ENCODE measurements at places on chromosomes 1 and 21.

DNA sequence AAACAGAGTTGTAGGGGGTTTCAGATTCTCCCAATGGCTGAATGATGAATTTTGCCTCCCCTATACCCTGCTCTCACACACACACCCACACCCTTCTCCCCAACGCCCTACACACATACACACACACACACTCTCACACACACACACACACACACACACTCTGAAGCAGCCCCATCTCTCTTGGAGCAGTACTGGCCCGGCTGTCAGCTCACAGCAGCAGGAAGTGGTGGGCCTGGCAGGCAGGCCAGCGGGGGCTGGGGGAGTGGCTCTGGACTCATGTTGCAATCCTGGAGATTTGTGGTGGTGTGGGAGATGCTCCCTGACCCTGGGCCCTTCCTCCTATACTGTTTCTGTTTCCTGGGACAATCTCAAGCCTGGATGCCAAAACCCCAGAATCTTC is 2.2 kb downstream of the IKBKE start:
- DNase-seq, result no peak

GRCh38 chr1:26785611-26786436 is 1.9 kb upstream of the PIGV start:
- DNase-seq, result no peak

DNA sequence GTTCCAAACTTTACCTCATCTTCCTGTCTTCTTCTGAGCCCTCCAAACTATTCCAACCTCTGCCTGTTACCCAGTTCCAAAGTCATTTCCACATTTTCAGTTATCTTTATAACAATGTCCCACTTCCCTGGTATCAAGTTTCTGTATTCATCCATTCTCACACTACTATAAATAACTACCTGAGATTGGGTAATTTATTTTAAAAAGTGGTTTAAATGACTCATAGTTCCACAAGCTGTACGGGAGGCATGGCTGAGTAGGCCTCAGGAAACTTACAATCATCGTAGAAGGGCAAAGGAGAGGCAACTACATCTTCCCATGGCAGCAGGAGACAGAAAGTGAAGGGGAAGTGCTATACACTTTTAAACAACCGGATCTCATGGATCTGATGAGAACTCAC is 428.5 kb upstream of the RGS18 start:
- DNase-seq, result no peak

GRCh38 chr1:40362199-40362598 is 11.3 kb upstream of the SMAP2 start:
- DNase-seq, result no peak

DNA sequence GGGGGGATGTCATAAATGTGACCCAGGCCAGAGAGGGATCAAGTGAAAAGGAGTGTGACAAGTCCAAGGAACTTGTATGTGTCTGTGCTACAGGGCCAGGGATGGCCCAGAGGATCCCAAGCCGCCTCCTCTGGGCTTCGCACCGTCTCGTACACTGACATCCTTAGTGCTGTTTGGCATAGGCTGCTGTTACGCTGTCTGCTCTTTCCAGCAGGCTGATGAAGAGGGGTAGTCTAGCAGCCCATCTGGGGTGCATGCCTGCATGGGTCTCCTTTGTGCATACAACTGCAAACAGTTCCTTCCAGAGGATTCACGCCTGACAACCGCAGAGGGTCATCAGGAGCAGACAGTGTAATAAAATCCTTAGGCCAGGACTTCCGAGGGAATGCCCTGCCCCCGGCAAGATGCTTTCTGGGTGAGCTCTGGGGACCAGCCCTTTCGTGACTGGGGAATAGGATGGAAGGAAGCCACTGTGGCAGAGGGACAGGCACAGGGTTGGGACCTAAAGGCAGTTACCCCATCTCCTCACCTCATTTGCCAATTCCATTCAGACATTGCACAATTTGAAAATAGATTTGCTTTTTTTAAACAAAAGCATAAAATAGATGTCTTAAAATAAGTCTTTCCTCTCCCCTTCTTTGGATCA is 6.3 kb upstream of the GOLT1A start:
- DNase-seq, result no peak

DNA sequence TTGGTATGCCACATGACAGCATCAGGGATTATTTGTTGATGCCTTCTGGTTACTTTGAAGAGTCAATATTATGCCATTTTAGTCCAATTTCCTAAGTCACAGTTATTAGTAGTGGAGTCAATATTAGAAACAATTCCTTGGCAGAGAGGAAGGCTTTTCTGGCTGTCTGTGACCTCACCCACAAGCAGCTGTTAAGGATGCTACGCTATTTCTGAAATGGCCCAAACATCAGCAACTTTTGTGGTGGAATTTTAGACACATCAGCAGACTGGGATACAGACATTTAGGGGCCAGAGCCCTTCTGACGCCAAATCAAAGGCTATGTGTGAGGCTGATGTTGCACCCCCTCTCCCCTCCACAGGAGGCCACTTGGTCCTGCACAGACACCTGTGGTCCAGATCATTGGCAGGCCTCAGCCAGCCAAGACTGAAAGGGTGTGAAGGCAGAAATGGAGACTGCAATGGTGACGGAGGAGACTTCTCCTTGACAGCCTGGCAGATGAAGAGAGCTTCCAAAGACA is 9.2 kb upstream of the RXRG start:
- DNase-seq, result no peak

DNA sequence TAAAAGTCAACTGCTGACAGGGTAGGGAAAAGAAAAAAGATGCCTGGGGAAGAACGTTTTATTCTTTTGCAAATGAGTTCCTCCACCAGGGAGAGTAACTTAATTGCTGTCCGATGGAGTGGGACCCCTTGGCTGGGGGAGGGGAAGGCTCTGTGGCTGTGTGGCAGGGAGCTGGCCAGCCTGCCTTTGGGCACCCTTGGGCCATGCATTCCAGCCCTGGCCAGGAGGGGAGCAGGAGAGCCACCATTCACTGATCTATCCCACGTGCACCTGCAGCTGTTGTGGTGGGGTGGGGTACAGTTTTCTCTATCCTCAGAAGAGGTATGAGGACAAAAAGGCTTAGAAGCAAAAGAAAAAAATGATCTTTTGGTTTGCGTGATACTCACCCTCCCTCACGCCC is 116.9 kb downstream of the KCNK1 start:
- no peak for DNase-seq

GRCh38 chr21:16538936-16539440 is 809.2 kb downstream of the USP25 start:
- no peak for DNase-seq

- DNase-seq, result no peak
Observed at GRCh38 chr1:41641941-41642527, 157.6 kb upstream of the EDN2 start.

DNA sequence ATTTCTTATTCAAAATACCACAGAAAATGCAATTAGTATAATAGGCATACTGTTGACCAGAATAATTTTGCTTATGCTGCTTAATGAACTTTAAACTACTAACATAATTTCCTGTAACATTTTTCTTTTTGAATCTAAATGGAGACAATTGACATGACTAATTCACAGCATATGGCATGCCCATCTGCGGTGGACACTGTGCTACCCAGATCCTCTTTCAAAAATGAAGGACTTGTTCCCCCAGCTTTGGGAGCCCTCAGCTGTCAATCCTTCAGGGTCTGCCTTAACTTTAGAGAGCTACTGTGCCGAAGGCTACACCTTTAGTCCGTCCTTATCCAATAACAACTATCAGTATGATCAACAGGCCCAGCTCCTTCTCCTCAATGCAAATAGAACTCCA is 789.0 kb downstream of the PLA2G4A start:
- no peak for DNase-seq

GRCh38 chr1:54567961-54568360 is 19.9 kb downstream of the ACOT11 start:
- DNase-seq, result no peak

DNA sequence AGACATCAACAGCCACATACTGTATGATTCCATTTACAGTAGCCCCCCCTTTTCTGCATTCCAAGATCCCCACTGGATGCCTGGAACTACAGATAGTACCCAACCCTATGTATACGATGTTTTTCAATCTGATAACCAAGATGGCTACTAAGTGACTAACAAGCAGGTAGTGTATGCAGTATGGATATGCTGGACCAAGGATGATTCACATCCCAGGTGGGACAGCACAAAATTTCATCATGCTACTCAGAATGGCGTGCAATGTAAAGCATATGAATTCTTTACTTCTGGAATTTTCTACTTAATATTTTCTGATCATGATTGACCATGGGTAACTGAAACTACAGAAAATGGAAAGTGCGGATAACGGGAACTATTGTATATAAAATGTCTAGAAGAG is 30.0 kb upstream of the MRPS6 start:
- DNase-seq, result no peak

DNA sequence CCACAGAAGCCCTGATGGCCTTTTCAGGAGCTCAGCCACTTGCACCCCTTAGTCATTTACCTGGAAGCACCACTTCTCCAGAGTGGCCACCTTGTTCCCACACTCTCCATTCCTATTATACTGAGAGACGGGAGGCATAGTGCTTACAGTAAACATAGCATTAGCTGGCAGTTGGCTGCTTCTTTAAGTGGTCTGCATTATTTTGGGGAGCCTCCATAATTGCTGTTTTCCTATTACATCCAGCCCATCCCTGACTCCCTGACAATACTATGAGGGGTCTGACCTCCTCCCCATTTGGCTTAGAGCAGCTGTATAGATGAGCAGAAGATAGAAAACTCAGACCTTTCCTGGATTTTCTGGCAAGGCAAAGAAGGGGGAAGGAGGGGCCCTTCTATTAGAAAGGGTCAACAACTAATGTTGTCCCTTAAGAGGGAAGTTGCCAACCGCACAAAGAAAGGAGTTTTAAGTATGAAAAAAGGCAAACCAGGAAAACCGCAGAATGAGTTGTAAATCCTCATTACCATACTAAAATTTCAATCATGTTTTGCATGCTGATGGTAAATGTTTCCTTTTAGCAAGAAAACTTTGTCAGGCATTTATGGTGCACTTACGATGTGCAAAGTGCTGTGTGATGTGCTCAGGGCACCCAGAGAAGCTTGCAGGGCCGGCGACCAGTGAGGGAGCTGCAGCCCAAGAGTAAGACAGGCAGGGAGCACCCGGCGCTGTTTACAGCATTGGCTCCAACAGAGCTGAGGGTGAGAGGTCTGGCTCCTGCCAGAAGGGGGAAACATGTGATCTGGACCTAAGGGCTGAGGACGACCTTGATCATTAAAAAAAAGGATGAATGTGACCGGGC is 167.3 kb downstream of the ZZZ3 start:
- no peak for DNase-seq

GRCh38 chr1:36411674-36412648 is 14.3 kb upstream of the LSM10 start:
- DNase-seq, result no peak

DNA sequence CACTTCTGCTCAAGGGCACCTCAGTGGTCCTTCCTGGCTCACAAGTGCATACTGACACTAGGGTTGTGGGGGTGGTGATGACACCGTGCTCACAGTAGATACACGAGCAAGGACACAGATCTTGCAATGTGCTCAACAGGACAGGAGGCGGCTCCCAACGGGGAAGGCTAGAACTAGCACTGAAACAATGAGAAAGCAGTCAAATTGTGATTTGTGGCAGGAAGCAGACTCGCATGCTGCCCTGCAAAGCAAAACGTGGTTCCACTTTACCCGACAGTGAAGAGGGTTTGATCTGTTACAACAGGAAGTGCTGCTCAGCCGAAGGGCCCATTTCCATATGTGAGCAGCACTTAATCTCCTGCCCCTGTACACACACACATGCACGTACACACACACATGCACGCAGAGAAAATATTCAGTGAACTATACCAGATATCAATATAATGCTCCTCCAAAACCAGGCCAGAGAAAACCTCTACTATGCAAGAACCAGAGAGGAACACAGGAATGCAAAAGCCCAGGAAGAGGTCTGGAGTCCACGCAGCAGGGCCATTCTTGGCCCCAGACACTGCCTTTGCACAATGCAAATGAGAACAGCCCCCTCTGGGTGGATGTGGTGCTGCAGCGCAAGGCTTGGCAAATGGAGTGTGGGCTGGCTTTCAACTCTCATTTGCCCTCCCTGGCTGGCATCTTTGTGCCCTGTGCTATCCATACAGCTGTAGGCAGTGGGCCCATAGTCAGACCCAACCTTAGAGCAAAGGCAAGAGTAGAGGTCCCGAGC is 47.1 kb downstream of the KANK4 start:
- no peak for DNase-seq

GRCh38 chr1:209611771-209612570 is 28.5 kb downstream of the CAMK1G start:
- no peak for DNase-seq

GRCh38 chr21:38958323-38958705 is 152.6 kb downstream of the ETS2 start:
- DNase-seq, result no peak

DNA sequence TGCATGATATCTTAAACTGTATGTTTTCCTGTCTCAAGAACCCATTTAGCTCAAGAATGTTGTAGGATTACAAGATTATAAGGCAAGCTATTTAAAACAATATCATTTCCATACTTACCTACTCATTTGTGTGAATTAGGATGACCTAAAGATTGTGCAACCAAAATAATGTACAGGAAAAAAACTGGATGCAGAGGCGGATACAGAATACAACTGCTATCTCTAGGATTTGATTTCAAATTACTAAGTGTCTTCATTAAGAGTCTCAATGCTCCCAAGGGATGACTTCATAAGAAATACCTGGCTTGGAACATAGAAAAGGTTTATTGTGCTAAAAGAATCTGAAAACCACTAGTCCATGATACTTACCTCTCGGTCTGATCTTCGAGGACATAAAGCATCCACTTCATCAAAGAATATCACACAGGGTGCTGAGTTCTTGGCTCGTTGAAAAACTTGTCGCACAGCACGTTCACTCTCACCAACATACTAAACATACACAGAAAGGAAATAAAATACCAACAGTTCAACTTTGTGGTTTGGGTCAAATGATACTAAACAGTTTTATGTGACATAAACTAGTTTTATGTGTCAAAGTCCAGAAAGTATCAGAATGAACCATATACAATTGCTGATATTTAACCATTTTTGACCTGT is 54.9 kb downstream of the NVL start:
- no peak for DNase-seq

- no peak for DNase-seq
Observed at GRCh38 chr21:24375201-24375600, 1232.1 kb downstream of the MRPL39 start.

- no peak for DNase-seq
Observed at GRCh38 chr1:156140879-156141707, 12.3 kb upstream of the SEMA4A start.

GRCh38 chr1:4527819-4528218 is 126.6 kb upstream of the AJAP1 start:
- no peak for DNase-seq

DNA sequence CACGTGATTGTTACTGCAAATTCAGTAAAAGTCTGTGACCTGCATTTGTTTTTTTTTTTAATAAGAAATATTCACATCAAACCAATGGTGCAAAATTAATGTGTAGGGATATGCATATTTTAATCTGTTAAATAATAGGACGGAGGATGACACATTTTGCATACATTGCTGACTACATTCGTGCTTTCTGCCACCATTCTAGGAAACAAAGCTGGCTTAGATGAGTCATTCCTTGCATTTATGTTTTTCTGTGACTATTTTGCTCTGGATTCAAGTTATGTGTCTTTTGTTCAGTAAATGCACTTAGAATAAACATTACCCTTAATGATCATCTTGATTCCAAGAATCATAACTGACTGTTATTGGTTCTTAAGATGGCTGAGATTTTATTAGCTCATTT is 23.9 kb upstream of the CYYR1 start:
- no peak for DNase-seq
